ENCODE measurements at places on chromosomes 2 and 18.

DNA sequence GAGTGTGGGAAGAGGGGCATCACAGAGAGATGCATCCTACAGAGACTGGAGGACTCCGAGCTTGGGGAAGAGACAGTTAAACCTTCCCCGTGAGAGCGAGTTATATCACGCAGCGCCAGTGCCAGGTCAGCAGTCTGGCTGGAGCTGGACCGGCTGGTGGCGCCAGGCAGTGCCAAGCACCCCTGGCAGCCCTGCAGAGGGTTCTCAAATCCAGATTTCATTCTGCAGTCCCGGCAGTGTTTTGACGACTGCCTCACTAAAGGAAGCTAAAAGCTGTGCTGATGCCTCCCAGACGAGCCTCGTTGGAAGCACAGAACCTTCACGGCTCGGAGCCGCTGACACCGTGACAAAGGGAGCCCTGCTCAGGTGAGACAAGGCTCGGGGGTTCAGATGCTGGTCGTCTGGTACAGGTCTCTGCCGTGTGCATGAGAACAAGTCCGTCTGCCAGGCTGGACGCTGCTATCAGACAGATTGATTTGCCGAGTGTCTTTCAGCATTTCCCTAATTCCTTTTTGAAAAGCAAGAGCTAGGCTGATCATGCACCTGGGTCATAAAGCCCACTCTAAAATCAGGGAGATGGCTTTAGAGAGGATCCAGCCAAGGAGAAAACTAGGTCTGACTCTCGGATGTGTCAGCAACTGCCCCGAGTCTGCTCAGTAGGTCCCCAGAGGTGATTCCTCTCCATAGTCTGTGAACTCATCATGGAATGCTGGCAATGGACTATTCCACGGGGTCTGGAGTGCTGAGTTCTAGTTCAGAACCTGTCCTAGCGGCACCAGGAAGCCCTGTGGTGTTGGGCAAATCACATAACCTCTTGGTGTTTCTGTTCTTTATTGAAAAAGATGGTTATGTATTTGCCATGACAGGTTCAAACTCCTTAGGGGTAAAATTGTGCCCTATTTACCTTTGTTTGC is 240.6 kb downstream of the SOX11 start:
- no peak for DNase-seq

GRCh38 chr2:56465491-56465890 is 281.7 kb downstream of the CCDC85A start:
- DNase-seq, result no peak

DNA sequence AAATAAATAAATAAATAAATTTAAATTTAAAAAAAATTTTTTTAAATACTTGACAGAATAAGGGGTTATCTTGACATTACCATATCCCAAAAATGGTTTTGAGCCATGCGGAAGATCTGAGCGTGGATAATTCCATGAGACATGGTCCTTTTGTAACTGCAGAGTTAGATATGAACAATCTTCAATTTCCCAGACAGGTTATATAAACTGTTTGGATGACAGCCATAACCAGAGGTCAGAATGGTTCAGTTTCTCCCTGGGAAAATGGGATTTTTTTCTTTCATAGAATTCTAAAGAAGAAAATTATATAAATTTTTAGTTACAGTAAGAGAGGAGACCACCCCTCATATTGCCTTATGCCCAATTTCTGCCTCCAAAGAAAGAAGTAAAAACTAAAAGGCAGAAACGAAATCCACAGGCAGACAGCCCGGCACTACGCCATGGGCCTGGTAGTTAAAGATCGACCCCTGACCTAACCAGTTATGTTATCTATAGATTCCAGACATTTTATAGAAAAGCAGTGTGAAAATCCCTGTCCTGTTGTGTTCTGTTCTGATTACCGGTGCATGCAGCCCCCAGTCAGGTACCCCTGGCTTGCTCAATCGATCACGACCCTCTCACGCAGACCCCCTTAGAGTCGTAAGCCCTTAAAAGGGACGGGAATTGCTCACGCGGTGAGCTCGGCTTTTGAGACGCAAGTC is 3.0 kb downstream of the GALM start:
- no peak for DNase-seq

DNA sequence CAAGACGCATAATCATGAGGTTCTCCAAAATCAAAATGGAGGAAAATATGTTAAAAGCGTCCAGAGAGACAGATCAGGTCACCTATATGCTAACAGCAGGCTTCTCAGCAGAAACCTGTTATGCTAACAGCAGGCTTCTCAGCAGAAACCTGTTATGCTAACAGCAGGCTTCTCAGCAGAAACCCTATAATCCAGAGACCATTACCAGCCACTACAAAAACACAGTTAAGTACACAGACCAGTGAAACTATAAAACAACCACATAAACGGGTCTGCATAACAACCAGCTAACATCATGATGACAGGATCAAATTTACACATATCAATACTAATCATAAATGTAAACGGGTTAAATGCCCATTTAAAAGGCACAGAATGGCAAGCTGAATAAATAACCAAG is 1548.4 kb upstream of the TMEFF2 start:
- DNase-seq, result no peak

GRCh38 chr18:33132657-33133056 is 307.9 kb downstream of the CCDC178 start:
- DNase-seq, result no peak

GRCh38 chr2:190838492-190838910 is 42.1 kb upstream of the GLS start:
- no peak for DNase-seq

- DNase-seq, result no peak
Observed at GRCh38 chr2:191923652-191923997, 76.7 kb upstream of the CAVIN2 start.

GRCh38 chr2:206798000-206798399 is 32.6 kb downstream of the FASTKD2 start:
- DNase-seq, result no peak

DNA sequence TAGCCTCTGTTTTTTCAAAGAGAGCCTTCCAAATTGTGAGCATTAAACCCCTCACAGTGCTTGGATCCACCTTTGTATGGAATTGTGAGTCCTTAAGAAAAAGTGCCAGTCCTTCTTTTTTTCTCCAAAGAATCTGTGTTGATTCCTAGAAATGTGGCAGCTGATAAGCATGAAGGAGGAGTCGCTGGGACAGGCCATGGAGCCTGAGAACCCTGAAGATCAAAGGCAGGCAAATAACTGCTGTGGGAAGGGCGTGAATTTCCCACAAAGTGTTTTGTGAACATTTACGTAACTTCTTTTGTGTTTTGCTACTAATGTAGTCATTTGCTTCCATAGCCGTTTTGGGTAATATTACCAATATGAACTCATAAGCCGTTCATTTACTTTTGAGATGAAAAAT is 27.7 kb upstream of the CHMP1B start:
- DNase-seq, result no peak

DNA sequence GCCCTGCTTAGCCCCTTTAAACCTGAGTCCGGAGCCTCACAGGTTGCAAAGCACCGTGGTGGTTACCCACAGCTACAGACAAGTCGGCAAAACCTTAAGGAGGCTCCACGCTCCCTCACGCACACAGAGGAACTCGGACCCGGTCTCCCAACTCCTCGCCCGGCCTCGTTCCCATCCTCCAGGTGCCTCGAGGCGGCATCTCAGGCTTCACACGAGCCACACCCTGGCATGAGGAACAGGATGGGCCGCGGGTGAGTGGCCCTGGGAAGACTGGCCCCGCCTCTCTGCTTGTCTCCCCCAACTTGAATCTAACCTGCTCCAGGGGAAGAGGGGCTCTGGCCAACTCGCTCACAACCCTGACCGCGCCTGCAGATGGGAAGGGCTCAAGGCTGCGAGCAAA is 97.4 kb downstream of the EIPR1 start:
- no peak for DNase-seq
